ENCODE measurements at places on chromosomes 7 and 10. TPM values are rescaled to one million over a fixed set of nuclear protein-coding genes. Genes with fewer than 3 reads are reported as not detected.

DNA sequence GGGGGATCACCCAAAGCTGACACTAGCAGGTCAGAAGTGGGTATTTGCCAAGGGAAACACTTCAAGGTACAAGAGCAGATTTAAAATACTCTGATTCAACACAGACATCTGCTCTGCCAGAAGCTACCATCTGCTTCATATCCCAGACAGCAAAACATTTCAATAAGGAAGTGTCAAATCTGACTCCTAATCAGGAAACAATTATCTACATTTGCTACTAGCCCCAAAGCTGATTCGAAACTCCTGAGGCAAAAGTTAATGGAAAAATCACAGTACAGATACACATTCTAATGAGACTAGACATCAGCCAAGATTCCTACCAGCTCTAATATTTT is 48.9 kb downstream of the PARD3 start:
- no peak for DNase-seq

The SLC18A3 gene
- total RNA-seq = not detected

DNA sequence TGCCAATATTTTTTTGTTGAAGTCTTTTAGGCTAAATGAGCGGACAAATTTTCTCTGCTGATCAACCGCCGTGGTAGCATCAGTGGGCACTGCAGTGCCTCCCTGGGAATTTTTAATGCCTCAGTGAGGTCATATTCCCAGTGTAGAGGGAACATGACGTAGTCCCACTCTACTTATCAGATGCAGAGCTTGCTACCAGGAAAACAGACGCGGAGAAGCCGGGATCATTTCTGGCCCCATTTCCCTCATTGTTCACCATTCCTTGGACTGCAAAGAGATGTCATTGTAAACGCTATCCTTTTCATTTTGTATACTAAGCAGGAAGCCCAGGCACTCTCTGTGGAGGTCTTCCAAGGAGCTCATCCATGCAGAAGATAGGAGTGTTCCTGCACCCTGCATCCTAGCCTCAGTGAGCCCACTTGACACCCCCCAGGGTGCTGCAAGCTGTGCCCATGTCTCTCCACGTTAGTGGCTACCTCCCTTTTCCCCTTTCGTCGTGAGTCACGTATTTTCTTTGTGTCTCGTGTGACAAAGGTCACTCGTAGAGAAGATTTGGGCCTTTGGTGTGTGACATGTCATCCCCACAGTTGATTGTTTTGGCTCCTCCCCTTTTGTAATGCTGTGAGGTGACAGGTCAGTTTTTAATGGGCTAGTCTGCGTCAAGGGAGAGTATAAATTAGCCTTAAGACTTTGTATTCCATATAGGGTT is 145.5 kb downstream of the TCF7L2 start:
- DNase-seq = no peak

DNA sequence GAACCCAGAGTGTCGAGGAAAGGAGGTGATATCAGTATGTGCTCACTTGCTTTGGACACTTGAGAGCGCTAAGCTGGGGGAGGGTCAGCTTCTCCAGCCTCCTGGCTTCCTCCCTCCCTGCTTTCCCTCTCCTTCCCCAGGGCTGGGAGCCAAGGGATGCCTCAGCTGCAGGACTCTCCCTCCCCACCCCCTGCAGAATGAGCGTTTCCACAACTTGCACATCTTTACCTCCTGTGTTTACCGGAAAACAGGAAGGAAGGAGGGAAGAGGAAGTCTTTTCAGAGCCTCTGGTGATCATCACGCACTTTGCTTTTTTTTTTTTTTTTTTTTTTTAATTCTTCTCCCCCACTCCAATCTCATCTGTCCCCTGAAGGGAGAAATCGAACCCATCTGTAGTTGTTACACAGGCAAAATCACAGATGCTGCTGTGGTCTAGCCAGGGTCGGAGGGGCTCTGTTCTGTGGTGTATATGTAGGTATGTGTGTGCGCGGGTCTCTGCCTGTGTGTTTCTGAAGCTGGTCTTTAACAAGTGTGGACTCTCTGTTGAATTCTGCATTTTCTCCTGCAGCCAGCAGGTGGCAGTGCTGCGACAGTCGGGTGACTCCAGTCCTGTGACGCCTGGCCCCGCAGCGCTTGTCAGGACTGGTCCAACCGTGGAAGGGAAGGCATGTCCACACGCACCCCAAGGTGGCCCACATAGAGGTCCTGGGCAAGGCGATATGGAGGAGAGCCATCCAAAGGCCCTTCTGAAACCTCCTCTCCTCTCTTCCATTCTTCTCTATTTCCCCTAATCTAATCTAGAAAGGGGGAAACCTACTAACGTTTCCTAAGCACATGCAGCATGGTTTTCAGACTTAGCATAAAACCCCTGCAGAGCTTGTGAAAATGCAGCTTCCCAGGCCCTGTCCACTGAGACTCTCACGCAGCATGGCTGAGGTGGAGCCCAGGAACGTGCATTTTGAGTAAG is 257.6 kb downstream of the PLXNA4 start:
- DNase-seq = peak; percentile 82

GRCh38 chr10:89266721-89267453 is 15.3 kb upstream of the LIPA start:
- no peak for DNase-seq

DNA sequence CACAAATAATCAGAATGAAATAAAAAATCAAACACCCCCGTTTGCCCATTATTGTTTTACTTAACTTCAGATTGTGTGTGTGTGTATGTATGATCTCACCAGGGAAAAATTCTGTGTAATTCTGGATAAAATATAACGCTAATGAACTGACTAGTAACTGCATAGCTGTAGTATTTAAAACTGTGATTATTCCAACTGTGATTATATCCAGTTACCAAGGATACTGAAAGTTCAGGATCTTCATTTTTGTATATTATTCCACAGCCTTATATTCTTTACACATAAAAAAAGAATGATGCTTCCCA is 2.9 kb downstream of the TWIST1 start:
- DNase-seq = no peak

GRCh38 chr7:117588352-117588794 is 108.5 kb downstream of the CFTR start:
- no peak for DNase-seq

The SPDYE6 gene
- not detected for total RNA-seq

The SLC26A5 gene
- not detected for total RNA-seq

The ACHE gene
- total RNA-seq = 11.3 TPM

DNA sequence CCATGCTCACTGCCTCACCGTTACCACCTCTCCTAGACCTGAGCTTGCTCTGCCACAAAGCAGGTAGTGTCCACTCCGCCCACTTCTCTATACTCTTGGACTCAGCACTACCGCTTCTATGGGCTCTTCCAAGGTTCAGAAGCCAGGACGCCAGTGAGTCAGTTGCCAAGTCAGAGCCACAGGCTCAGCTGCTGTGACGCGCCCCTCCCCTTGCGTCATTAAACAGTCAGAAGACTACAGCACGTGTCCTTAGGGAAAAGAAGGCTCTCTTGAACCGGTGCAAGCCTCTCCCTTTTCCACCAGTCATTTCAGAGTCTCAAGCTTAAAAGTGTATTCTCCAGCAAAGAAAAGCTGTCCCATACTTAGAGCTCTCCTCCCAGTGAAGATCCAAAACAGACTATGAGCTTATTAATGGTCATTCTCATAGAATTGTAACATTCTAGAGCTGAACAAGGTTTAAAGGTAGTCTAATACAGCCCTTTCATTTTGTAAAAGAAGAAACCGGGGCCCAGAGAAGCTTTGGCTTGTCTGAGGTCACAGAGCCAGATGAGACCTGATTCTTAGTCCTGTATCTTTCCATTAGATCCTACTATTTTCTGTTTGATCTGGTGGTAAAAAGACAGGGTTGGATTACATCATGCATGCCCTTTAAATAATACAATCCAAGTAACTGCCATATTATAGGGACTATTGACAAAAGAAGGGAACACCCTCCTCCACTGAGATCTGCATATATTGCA is 40.9 kb upstream of the MET start:
- peak; percentile 88 for DNase-seq

GRCh38 chr7:155372782-155373358 is 75.2 kb downstream of the INSIG1 start:
- no peak for DNase-seq

- no peak for DNase-seq
Observed at GRCh38 chr10:89869180-89869579, 167.8 kb downstream of the KIF20B start.

GRCh38 chr10:71618176-71618575 is 101.4 kb downstream of the C10orf105 start:
- no peak for DNase-seq

- no peak for DNase-seq
Observed at GRCh38 chr10:69130251-69130650, 6.3 kb downstream of the VPS26A start.

The ZNF518A gene
- total RNA-seq = 18.5 TPM

DNA sequence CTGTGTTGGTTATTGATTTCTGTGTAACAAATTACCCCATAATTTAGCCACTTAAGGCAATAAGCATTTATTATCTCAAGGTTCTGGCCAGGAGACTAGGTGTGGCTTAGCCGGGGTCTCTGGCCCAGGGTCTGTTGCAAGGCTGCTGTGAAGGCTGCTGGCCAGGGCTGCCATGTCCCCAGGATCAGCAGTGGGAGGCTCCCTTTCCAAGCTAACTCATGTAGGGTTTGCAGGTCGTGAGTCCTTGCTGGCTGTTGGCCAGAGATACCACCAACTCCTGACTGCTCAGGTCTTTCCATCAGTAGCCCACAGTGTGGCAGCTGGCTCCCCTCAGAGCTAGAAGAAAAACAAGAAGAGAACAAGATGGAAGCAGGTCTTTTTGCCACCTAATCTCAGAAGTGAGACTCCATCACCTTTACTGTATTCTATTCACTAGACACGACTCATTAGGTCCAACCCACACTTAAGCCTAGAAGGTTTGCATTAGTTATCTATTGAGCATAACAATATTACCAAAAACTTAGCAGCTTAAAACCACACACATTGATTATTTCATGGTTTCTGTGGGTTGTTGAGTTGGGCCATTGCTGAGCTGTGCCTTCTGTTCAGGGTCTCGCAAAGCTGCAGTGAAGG is 185.6 kb downstream of the PFKFB3 start:
- peak; percentile 76 for DNase-seq

DNA sequence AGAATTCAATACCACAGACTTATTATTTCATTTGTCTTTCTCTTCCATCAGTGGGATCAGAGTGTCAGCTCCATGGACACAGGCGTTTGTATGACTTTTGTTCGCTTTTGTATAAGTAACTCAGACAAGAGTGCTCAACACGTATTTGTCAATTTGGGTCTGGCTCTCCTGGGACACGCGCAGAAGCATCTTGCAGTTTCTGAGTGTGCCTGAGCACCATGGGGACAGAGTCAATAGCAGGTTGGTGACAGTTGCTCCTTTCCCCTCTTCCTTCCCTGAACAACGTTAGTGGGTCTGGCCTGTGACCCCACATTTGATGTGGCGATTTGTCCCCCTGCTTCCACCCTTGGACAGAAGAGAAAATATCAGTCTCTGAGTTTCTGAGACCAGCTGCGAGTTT is 120.4 kb upstream of the SDK1 start:
- no peak for DNase-seq

DNA sequence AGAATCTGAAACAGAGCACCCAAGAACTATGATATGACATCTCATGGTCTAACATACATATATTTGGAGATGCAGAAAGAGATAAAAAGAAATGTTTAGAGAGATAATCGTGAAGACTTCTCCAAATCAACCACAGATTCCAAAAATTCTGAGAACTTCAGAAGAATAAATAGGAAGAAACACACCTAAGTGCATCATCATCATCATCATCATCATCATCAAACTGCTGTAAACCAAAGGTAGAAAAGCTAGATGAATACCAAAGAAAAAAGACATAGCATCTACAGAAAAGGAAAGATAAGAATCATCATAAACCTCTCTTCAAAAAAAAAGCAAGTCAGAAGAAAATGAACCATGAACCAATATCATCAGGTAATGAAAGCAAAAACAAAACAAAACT is 124.2 kb downstream of the PPP1R3A start:
- DNase-seq = no peak

The SFMBT2 gene
- total RNA-seq = 1.7 TPM

The FAM221A gene
- 25.2 TPM for total RNA-seq

GRCh38 chr7:151032936-151033863 is 5.0 kb downstream of the ABCB8 start:
- DNase-seq = no peak

GRCh38 chr7:108973075-108973474 is 403.4 kb downstream of the DNAJB9 start:
- no peak for DNase-seq

GRCh38 chr7:132161976-132162375 is 414.3 kb downstream of the PLXNA4 start:
- DNase-seq = no peak

DNA sequence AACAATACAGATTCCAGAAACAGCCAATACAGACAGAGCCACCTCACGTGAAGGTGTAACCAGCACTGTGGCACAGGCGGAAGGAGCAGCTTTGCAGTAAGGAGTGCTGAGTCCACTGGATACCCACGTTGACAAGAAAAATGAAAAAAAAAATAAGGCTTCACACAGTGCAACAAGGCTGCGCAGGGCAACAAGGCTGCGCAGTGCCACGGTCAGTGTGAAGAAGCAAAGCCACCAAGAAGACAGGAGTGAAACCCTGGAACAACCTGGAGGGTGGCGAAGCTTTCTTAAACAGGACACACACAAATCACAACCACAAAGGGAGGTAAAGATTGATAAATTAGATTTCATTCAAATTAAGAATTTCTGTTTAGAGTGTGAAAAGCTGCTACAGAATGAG is 204.0 kb downstream of the MAD1L1 start:
- no peak for DNase-seq

- DNase-seq = no peak
Observed at GRCh38 chr10:84542522-84543490, 214.4 kb downstream of the CCSER2 start.

- DNase-seq = no peak
Observed at GRCh38 chr7:151142686-151143040, 24.8 kb downstream of the GBX1 start.

The UNCX gene
- total RNA-seq = not detected

DNA sequence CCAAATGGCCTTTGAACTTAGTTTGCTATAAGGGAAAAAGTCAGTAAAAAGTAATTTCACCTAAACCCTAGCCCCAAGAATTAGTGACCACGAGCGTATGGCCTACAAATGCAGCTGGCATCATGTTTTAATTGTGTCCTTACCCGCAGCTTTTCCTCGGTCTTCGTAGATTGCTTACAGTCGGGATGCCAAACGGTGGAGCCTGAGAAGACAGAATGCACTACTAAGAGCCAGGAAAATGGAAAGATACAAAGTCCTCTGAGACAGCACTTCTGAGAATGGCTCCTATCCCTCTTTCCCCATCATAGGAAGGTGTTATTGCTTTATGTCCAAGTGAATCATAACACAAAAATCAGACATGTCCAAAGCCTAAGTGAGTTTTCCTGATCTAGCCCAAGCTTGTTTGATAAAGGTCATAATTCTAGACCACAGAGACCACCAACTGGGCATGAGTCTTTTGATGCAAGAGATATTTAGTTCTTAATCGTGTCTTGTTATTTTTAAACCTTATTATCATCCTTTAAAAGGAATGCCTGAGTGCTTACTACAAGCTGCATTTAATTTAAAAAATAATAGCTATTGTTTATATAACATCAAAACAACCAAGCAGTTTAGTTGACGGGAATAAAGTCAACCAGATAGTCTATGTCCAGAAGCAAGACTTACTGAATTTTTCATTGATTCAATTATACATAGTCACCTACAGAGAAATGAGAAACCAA is 83.7 kb upstream of the AFAP1L2 start:
- no peak for DNase-seq

The SPACDR gene
- 4.5 TPM for total RNA-seq

The SND1 gene
- 206 TPM for total RNA-seq

GRCh38 chr10:94416896-94417295 is 14.6 kb downstream of the TBC1D12 start:
- DNase-seq = no peak
